ENCODE measurements at places on chromosomes 5 and 9.
A peak's percentile ranks its signal among the peaks of the same experiment; 100 is the strongest.

- DNase-seq = no peak
Measured at GRCh38 chr9:73231203-73231602, 79.5 kb downstream of the ANXA1 start.

- no peak for DNase-seq
Measured at GRCh38 chr5:174624733-174625522, 99.5 kb upstream of the MSX2 start.

- no peak for DNase-seq
Measured at GRCh38 chr5:106408141-106408540, 1262.6 kb downstream of the EFNA5 start.

DNA sequence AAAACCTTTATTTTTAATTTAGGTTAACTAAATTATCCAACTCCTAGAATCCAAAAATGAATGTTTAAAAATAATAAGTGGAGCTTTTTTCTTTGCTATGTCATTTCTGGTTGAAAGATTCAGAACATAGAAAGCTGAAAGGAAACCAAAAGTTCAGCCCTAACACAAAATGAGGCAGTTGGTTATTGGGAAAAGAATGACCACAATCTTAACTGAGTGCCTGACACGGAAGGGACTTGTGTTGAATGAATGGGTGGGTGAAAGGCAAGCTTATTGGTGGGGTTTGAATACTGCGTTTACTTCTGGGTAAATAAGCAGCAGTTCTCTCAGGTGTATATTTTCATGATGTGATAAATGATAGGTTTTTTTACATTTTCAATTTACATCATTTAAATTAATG, 243.5 kb downstream of the IRX1 start:
- no peak for DNase-seq

- peak; percentile 5 for DNase-seq
Measured at GRCh38 chr9:81686614-81687520, 2.5 kb downstream of the TLE1 start.

- no peak for DNase-seq
Measured at GRCh38 chr5:54876976-54877375, 108.4 kb downstream of the ESM1 start.

DNA sequence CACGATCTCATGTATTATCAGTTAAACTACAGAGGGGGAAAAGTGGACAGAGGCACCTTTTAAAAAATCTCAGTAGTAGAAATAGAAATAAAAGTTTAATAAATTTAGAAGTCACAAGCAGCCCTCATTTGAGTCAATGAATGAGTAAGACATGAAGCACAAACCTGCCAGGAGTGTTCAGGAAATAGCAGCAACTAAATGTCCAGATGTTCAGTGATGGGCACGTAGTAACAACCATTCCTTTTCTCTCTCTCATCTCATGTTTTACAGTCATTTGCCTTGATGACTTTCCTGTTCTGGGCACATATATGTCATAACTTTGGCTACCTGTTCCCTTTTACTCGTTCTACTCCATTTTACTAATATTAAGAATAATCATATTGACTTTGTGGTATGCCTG, 17.7 kb downstream of the ISOC1 start:
- DNase-seq = no peak

DNA sequence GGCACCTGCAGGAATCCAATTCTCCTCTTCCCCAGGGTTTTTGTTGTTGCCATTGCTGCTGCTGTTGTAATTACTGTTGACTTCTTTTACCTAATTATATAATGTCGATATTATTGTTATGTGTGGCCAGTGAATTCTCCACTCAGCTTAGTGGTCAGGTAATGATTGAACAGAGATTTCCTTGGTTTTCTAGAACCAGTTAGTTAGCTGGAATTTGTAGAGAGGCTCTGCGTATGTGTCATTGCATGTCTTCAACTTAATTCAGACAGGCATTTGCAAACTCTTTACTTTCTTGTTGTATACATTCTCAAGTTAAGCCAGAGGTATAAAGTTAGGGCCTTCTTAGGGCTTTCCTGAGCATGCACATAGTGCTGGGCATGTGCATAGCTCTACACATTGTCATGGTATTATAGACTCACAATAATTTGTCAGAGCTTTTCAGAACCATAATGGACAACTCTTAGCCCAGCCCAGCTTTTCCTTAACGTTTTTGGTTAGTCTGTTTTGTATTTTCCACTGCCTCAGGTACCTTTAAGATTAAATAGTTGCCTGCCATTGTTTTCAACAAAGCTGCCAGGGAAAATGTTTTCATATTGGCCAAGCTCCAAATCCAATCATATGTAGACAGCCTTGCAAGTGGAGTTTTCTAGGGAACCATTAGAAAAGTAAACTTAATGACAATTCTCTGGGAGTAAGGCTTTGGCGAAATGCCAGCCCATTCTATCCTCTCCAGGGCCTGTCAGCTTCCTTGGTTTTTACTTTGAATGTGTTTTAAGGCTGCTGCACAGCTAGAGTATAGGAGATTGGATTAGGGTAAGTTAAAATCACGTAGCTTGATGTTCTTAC, 68.1 kb downstream of the UBE2R2 start:
- DNase-seq = no peak

- DNase-seq = no peak
Measured at GRCh38 chr9:38106488-38106887, 37.5 kb upstream of the SHB start.

DNA sequence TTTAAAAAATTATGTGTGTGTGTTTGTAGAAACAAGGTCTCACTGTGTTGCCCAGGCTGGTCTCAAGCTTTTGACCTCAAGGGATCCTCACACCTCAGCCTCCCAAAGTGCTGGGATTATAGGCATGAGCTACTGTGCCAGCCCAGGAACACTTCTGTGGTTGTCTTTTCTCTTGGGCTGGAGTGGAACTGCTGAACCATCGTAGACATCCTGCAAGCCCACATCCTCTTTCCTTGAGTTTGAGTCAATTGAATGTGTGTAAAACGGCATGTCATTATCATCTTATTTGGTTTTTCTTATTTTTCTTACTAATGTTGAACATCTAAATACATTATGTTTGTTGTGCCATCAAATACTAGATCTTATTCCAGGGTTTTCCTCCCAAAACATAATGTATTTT, 40.0 kb downstream of the EHMT1 start:
- no peak for DNase-seq

GRCh38 chr9:111405701-111406100, 75.7 kb upstream of the OR2K2 start:
- DNase-seq = no peak

- DNase-seq = no peak
Measured at GRCh38 chr5:88724201-88724600, 158.8 kb downstream of the MEF2C start.

GRCh38 chr5:114243972-114244317, 117.9 kb upstream of the KCNN2 start:
- no peak for DNase-seq

DNA sequence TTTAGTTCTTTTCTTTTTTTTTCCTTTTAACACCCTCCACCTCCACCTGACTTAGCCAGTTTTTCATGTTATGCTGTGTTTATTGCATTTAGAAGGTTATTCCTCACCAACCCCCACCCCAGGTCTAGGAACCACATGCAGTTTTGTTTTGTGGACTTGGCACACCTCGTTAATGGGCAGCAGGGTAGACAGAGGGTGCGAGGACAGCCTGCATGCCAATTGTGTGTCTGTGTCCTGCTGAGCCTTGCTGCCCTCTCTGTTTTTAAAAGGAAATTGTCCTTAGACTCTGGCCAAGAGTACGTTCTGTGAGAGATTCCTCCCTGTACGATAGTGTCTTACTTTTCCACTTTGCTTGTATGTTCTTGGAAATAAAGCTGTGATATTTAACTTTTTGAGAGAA, 13.9 kb downstream of the PIK3R1 start:
- DNase-seq = no peak

DNA sequence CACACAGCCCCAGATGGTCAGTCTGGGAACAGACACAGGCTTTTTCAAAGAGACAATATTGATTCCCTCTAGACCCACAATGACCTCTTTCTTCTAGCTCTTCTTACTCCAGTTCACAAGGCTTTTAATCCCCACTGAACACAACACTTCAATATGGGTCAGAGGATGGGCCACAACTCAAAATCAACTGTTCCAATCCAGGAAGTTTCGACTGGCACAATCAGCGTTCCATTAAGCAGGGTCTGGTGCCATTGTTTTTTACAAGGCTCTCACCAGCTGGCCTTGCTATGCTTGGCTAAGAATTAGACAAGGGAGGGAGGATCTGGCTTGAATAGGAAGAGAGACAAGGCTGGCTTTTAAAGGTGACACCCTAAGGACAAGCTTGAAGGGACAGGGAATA, 199.4 kb upstream of the SLC24A2 start:
- no peak for DNase-seq

- DNase-seq = no peak
Measured at GRCh38 chr5:95244479-95244878, 40.4 kb downstream of the MCTP1 start.

DNA sequence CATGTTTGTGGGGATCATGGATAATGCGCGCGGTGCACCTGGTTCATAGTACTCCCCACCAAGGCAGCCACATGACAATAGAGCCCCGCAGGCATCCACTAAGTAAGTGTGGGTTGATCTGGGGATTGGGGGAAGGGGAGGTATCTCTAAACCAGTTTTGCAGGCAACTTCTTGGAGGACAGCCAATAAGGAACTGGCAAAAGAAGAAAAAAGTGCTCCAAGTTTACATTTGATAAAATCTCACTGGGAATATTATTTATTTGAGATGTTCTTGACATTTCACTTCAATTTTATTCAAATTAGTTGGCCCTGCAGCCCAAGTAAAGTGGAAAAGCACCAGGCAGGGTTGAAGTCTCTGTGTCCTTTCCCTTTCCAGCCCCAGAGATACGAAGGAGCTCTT, 8.5 kb downstream of the FBP1 start:
- no peak for DNase-seq

DNA sequence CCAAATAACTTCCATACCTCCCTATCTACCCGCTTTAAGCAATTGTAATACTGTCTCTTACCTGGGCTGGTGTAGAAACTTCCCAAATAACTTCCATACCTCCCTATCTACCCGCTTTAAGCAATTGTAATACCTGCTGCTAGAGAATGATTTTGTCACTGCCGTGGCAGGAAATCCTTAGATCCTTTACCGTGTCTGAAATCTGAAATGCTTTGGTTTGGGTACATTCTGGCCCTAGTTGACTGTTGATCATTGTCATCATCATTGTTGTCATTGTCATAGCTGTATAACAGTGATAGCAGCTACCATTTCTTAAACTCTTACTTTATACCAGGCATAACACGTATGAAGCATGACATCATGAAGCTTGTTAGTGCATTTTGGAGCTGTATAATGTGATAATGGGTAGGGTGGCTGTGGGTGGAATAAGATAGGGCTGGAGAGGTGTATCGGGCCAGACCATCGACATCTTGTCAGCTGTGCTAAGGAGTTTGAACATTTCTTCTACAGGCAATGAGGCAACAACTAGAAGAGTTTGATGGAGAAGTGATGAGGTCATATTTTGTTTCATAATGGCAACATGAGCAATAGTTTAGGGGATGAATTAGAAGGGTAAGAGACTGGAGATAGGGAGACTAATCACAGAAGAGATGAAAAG, 15.7 kb downstream of the PIP5K1B start:
- DNase-seq = no peak

GRCh38 chr9:133347515-133347984, 381 bp downstream of the MED22 start:
- DNase-seq = no peak

GRCh38 chr9:75440914-75441313, 352.6 kb downstream of the OSTF1 start:
- no peak for DNase-seq

GRCh38 chr5:94240596-94240992, 377.8 kb downstream of the KIAA0825 start:
- DNase-seq = no peak

GRCh38 chr9:69442486-69442885, 117.5 kb downstream of the ENTREP1 start:
- no peak for DNase-seq

GRCh38 chr5:86175224-86175623, 442.5 kb upstream of the COX7C start:
- DNase-seq = no peak

GRCh38 chr9:130219661-130220096, 45.9 kb upstream of the HMCN2 start:
- DNase-seq = no peak

GRCh38 chr9:95286151-95286550, 31.4 kb downstream of the FANCC start:
- no peak for DNase-seq

- no peak for DNase-seq
Measured at GRCh38 chr9:113858282-113858681, 17.8 kb upstream of the ZNF618 start.
